ENCODE measurements at places on chromosomes 12 and 14.

DNA sequence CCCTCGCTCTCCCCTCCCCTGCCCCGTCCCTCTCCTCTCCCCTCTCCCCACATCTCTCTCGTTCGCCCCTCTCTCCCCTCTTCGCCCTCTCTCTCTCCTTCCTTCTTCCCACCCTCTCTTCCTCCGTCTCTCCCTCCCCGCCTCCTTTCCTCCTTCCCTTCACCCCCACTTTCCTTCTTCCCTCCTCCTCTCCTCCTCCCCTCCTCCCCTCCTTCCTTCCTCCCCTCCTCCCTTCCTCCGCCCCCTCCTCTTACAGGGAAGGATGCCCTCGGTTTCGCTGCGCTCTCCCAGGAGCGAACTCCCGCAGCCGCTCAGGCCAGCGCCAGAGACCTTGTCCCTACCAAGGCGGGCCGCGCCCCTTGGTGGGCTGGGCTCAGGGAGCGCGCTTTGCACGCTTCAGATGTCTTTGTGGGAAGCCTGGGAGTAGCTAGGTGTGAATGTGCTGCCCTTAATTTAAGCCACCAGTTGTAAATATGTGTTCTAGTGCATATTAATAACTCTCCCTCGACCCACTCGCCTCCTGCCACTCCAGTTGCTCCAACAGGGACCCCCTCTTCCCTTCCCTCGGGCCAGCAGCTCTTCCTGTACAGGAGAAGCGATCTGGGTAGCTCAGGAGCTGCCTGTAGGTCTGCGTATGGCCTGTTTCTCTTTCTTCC is 13.3 kb upstream of the MAP3K9 start:
- DNase-seq: peak; percentile 52

- no peak for DNase-seq
Measured at GRCh38 chr12:40390980-40391379, 166.2 kb downstream of the LRRK2 start.

DNA sequence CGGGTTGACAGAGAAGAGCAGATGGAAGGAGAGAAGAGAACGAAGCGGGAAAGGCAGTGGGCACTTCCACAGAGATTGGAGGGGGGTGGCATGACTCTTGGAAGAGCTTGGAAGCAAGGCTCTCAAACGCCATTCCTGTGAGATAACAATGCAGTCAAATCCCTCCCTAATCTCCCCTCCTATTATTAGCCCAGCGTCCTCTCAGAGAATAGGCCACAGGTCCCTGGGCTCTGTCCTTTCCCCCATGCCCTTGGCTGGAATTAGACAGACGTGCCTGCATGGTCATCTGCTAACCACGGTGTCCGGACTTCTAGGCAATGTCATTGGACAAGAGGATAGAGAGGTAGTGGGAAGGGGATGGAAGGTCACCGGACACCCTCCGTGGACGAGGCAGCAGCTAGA is 8.0 kb upstream of the MYH7 start:
- DNase-seq: no peak

DNA sequence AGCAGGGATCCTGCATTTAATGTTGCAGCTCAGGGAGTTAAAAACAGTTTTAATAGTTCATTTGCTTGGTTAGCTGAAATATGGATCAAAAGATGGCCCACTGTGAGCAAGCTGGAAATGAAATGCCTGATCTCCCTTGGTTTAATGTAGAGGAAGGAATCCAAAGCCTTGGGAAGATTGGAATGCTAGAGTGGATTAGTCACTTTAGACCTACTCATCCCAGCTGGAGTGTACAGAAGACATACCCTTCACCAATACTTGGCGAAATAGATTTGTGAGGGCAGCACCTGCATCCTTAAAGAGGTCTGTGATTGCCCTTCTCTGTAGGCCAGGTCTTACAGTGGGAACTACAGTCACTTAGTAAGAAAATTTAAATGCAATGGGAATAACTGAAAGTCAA is 58.0 kb upstream of the KRAS start:
- peak; percentile 18 for DNase-seq

- no peak for DNase-seq
Measured at GRCh38 chr12:50110127-50110761, 1.8 kb upstream of the COX14 start.

DNA sequence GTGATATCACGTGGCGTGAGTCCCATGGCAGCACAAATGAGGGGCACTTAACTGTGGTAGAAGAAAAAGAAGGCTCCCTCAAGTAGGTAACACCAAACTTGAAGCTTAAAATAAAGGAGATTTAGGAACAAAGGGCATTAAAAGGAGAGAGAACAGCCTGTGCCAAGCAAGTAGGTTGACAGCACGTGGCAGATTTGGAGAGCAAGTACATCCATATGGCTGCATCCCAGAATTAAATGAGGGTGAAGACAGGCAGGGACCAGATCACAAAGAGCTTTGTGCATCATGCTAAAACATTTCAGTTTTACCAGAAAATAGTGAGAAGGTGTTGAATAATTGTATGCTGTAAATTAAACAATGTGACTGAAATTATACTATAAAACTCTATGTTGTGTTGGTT is 32.8 kb downstream of the KCNMB4 start:
- no peak for DNase-seq

DNA sequence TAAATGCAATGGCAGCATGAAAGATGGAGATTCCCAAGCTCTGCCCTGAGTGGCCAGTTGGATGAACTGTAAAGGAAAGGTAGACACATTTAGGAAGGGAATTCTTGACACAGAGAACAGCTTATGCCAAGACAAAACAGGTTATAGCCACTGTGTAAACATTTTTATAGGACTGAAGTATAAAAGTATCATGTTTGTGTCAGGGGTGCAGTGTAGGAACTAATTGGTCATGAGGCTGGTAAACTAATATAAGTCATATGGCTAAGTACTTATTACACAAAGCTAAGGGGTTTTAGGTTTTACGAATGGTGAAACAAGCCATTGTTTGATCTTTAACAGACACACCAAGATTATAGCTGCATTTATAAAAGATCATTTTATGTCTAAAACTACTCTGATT is 207.7 kb upstream of the SLC16A7 start:
- DNase-seq: no peak

- no peak for DNase-seq
Measured at GRCh38 chr12:117526757-117527478, 165.5 kb upstream of the NOS1 start.

DNA sequence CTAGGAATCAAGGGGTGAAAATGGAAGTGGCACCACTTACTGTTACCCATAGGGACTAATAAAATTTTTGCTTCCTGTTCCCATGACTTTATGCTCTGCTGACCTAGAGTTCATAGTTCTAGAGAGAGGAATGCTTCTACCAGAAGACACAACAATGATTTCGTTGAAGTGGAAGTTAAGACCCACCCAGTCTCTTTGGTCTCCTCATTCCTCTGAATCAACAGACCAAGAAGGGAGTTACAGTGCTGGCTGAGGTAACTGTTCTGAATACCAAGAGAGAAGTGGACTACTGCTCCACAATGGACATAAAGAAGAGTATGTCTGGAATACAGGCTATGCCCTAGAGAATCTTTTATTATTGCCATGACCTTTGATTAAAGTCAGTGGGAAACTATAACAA is 23.5 kb upstream of the DYRK2 start:
- DNase-seq: no peak

DNA sequence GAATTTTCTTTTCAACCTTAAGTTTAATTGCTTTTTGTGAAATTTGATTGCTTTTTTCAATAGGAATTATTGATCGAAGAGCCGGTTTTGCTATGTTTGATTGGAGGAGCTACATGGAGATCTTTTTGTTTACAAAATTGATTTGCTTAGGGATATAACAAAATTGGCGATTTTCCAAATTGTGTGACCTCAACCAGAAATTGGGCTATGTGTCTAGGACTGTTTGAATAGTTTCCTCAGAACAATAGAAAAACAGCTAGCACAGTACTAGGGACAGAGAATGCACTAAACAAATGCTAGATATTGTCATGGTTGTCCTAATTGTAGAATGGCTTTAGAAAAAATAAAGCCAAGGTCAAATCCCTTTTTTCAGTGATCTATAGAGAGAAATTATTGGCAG is 2.4 kb downstream of the SLC17A8 start:
- DNase-seq: no peak
